ENCODE measurements at places on chromosomes 4 and X.

- DNase-seq, result no peak
These were observed 695.6 kb upstream of the PCDH7 start for GRCh38 chr4:30024526-30024925.

DNA sequence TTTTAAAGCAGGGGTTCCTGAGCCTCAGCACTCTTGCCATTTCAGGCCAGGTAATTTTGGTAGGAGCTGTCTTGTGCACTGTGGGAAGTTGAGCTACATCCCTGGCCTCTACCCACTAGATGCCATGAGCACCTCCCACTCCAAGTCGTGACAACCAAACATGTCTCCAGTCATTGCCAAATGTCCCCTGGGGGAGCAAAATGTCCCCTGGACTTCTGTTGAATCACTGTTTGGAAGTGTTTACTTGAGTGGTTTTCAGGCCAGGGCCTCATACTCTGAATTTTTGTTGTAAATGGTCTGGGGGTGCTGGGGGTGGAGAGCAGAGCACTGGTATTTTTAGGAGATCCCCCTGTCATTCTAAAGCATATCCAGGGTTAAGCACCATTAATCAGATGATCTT is 3.2 kb downstream of the PDK3 start:
- no peak for DNase-seq

- DNase-seq, result no peak
These were observed 390.3 kb downstream of the SPRY1 start for GRCh38 chr4:123786920-123787319.

- DNase-seq, result no peak
These were observed 52.0 kb upstream of the ACSL4 start for GRCh38 chrX:109785053-109785452.

- DNase-seq, result no peak
These were observed 48.8 kb upstream of the CCSER1 start for GRCh38 chr4:90078440-90078839.

- no peak for DNase-seq
These were observed 43.7 kb upstream of the NPY2R start for GRCh38 chr4:155164718-155165117.

- DNase-seq, result no peak
These were observed 541 bp upstream of the FIP1L1 start for GRCh38 chr4:53376900-53377299.

- DNase-seq, result no peak
These were observed 6.9 kb downstream of the CCNB3 start for GRCh38 chrX:50211510-50211909.

DNA sequence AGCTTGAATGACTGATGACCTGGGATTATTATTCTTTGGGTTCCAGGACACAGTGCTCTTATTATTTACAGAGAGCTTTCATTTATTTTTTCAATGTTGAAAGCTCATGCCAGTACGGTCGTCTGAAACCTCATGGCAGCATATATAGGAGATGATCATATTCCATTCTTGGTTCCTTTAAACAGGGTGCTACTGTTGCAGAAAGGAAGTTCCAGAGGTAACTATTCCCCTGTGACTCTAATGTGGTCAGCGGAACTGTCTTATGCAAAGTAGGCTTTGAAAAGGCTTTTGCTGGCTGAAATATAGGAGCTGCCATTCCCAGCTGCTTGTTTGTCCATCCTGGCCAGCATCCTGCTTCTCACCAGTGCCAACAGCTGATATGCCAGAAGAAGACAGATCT is 208.3 kb upstream of the LEF1 start:
- DNase-seq, result no peak

DNA sequence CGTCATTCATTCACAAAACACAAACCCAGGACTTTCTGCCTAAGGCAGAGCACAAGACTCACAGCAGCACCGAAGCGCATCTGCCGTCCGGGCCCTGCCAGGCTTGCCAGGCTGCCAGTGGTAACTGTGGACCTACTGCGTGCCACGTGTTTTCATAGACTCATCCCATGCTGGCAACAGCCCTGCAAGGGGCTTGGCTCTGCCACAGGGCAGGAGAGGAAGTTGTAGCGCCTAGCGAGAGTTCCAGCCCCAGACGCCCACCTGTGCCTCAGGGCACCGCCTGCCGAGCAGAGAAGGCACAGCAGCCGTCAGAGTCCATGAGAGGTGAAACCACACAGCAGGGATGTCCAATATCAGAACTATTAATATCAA is 18.9 kb upstream of the MRFAP1 start:
- no peak for DNase-seq

GRCh38 chr4:71262161-71262560 is 76.7 kb upstream of the SLC4A4 start:
- no peak for DNase-seq

DNA sequence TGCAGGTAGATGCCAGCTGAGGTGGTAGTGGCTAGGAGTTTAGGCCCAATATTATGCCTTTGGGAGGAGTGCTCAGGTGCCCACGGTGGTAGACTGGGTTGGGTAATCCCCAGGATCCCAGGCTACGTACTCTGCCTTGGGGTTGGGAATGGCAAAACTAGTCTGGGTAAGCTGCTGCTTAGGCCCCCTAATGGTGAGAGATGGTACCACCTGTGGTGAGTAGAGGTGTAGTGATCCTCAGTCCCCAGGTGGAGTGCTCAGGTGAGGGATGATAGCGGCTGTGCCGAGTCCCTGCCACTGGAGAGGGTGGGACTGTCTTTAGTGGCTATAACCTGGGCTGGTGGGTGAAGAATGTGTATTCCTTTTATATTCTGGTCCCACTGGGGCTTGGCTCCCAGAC is 75.2 kb downstream of the IL1RAPL2 start:
- DNase-seq, result no peak

DNA sequence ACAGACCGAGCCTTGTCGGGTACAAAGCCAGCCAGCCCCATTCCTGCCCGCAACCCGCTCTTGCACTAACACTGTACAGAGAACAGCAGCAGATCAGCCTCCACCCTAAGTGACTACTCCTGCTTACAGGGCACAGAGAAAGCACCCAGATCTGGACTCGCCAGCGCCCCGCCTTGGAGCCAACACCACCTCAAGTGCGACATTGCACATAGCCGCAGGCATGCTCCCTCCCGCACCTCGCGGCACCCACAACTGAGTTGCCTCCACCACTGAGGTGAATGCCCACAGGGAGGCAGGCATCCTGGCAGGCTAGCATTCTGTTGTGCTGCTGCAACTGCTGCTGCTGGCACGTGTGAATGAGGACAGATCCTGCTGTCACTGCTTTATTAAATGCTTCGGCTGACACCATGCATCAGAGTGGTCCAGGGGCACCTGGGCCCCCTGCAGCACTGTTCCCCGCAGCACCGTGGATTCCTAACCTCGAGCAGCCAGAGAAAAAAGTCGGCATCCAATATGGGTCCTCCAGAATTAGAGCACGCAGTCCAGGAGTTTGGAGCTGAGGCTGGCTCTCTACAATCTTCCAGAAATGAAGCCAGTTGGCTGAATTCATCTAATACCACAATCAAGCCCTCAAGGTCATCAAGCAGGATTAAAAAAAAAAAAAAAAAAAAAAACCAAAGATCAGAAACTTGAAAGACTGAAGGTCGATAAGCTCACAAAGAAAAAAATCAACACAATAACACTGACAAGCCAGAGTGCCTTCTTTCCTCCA is 352.9 kb downstream of the GASK1B start:
- DNase-seq, result no peak

- DNase-seq, result no peak
These were observed 244.5 kb upstream of the SPANXN1 start for GRCh38 chrX:145002771-145003170.

- no peak for DNase-seq
These were observed 1.1 kb upstream of the CHIC2 start for GRCh38 chr4:54065282-54066087.

DNA sequence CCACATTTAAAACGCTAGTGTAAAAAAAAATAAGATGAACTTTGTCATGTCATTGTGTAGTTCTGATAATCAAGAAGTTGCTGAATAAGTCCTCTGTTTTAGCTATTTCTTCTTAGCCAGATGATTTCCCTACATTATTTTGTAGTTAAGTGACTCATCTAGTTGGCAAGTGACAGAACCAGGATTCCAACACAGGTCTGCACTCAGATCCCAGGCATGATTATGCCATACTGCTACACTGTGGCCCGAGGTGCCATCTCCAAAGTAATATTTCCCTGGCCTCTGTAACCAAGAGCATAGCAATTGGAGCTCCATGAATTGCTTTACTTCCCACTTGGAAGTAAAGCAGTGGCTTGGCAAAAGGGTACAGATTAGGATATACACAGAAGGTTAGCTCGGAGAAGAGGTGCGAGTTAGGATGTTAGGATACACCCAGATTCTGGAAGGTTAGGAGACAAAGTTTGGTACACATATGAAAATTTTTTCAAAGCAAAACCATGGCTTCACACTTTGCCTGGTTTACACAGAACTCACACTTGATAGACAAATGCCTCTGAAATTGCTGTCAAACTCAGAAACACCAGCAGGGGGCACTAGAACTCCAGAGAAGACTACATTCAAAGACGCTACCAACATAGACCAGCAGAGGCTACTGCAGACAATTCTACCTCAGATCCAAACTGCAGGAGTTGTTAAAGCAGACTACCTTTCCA is 41.4 kb downstream of the SRPX2 start:
- DNase-seq, result no peak

GRCh38 chrX:155027509-155028066 is 944 bp downstream of the FUNDC2 start:
- no peak for DNase-seq

GRCh38 chrX:108090491-108091263 is 665 bp downstream of the PSMD10 start:
- DNase-seq, result no peak

GRCh38 chr4:152949930-152950329 is 13.8 kb downstream of the FHDC1 start:
- DNase-seq, result no peak

- no peak for DNase-seq
These were observed 95.3 kb upstream of the GUCY1A1 start for GRCh38 chr4:155571184-155571944.

GRCh38 chr4:182193311-182193710 is 49.9 kb upstream of the TENM3 start:
- DNase-seq, result no peak

DNA sequence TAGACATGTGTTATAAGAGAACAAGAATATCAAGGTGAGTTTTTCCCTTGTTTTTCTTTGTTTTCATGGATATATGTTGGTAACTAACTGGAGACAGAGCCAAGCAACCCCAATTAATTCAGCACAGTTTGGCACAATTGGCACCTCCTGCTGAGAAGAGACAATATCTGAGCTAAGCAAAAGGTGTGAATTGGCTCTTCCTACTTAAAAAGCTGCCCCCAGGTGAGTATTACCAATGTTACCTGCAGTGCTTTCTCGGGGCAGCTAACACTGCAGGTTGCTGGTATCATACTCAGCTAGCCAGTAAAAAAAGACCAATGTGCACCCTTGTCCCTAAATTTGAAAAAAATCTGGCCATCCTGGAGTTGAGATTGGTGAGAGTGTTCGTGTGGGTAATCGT is 871.2 kb upstream of the TENM3 start:
- DNase-seq, result no peak

- DNase-seq, result no peak
These were observed 28.9 kb downstream of the FGF5 start for GRCh38 chr4:80295336-80295735.

GRCh38 chr4:128427832-128428366 is 140.3 kb upstream of the PGRMC2 start:
- DNase-seq, result no peak
